DMS53 (cell line): ENCODE measurements at places on chromosomes 5 and 9.

DNA sequence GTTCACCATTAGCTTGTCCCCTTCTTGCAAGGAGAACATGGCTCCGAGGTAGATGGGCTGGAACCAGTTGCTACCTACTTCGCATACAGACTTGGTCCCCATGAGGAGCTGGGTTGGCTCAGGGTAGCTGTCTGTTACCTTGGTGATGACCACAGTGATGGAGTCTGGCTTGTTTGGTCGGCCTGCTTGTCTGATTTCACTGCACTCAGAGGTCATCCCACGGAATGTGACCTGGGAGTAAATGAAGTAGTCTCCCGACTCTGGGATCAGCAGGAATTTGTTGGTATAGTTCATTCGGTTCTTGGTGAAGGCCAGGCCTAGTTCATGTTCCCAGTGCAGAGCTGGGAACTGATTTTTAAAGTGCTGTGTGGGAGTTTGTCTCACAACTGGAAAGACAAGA lies 15.3 kb downstream of the TNFSF15 start:
- no peak for DNase-seq

DNA sequence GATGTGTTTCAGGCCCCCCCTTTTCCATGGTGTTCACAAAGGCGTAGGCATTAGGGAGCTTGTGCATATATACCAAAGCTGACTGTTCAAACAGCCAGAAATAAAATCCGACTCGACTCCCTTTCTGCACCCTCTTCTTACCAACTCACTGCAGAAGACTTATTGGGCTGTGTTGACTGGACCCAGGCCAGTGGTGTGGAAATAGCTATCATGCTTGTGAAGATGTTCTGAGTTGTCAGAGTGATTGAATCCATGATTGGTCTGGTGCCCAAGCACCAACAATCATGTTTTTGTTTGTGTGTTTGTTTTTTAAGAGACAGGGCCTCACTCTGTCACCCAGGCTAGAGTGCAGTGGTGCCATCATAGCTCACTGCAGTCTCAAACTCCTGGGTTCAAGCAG lies 21.6 kb downstream of the TJP2 start:
- DNase-seq = no peak

GRCh38 chr5:169628892-169629291 lies 8.2 kb upstream of the DOCK2 start:
- no peak for DNase-seq

GRCh38 chr9:125638239-125639045 lies 68.6 kb downstream of the MAPKAP1 start:
- DNase-seq = no peak

- no peak for DNase-seq
Measured at GRCh38 chr5:37938861-37939260, 99.0 kb upstream of the GDNF start.

DNA sequence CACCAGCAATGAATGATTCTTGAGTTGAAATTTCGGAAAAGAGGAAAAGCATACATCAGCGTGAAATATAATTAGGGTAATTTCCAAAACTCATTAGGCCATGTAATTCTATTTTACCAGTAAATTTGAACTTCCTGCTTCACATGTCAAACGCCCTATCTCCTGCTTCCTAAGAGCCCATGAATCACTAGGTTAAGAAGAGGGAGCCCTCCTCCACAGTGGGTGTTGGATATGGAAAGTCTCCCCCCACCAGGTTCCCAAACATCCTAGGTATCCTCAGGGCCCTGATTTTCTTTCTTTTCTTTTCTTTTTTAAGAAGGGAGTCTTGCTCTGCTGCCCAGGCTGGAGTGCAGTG lies 115.2 kb downstream of the SUSD1 start:
- no peak for DNase-seq

DNA sequence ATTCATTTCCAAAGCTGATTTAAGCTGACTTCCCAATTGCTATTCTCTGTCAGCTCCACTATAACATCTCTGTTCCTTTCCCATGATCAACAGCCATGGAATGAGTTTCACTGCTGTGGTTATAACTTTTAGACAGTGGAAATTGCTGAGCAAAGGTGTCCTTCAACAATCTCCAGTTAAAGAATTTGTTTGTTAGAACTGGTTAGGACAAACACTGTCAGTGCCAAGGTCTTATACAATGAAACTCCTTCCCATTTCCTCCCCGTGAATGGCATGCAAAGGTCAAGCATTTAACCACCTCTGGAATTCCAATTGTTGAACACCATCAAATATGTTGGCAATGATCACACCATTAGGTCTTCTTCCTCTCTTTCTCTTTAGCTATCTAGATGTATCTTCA lies 45.7 kb upstream of the GHR start:
- no peak for DNase-seq

GRCh38 chr9:20524776-20525175 lies 97.5 kb downstream of the MLLT3 start:
- DNase-seq = peak; percentile 13

GRCh38 chr5:671459-672328 lies 21.5 kb downstream of the TPPP start:
- peak; percentile 93 for DNase-seq

GRCh38 chr9:117135501-117136098 lies 279.3 kb downstream of the ASTN2 start:
- DNase-seq = no peak

DNA sequence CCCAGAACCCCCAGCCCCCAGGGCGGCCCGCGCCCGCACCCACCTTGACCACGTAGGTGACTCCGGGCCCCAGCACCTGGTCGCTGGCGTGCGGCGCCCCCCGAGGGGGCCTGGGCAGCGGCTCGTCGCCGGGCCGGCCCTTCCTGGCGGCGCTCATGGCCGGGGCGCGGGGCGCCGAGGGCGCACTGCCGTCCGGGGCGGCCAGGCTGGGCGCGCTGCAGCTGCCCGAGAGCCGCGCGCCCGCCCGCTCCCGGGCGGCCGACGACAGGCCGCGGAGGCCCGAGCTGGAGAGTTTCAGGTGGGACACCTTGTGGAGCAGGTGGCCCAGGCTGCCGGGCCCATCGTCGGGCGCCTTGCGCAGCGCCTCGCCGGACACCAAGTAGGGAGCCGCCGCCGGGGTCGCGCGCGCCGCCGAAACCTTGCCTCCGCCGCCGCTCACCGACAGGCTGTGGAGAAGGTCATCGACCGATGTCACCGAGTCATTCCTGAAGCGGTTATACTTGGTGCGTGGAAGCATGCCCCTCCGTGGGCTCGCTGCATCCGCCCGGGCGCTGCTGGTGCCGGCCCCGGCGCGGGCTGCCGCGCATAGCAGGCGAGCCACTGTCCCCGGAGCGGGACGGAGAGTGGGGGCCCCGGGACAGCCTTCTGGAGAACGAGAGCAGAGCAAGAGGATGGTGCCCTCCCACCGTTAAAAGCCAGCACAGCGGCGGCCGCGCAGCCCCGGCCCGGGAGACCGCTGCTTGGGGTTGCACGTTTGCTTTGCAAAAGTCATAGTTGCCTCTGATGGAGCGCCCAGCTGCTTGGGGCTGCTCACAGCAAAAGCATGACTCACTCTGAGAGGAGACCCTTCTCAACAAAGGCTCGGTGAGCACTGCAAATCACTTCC lies at the start of gene SHC3:
Gene SHC3 (minus strand): TSS at position 875 of the 886 bp plus-strand sequence. CDS start 358 bp downstream, at position 517.
- DNase-seq = no peak

DNA sequence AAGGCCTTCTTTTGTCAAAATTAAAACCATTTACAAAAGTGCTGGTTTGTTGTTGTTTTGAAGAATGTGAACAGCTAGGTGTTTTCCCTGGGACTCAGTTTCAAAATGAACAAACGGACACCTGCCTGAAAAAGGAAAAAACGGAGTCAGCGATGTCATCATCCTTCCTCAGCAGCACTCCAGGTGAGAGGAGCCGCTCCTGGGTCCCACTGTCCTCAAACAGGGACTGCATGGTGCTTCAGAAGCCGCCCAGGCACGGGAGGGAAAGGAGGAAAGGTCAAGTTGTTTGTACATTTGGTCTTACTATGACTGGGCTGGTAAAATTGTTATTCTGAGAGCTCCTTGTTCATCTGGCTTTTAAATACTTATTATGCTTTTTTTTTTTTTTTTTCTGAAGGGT lies 69.0 kb upstream of the ZSWIM6 start:
- DNase-seq = peak; percentile 61

- DNase-seq = peak; percentile 70
Measured at GRCh38 chr5:115309751-115310370, 13.4 kb upstream of the CCDC112 start.

DNA sequence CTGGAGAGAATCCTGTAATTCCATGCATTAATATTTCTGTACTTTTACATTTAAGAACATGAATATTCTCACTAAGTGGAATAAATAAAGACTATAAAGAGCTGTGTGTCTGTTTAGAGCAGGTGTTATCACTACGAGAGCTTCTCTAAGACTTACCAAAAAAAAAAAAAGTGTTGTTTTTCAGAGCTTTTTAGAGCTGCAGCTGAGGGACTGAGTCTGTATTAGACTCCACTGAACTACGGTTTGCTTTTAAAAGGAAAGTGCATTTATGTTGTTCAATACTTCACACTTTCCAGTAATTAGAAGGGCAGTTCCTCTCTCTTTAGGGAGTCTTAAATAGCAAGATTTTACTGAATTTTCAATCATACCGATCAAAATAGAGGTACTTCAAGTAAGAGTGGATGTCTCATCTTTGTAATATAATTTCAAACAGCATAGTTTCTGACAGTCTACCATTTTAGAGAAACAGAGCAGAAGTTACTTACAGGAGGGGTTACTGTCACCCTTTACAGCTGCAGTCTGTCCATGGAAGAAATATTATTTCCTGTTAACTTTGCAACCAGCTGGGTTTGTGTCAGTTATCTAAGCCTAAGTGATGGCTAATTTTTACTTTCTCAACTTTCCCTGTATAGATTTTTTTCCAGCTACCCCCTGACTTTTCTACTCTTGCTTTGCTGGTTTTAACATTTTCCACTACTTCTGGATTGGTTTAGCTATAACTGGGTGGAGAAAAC lies 2.4 kb downstream of the SYK start:
- peak; percentile 23 for DNase-seq

DNA sequence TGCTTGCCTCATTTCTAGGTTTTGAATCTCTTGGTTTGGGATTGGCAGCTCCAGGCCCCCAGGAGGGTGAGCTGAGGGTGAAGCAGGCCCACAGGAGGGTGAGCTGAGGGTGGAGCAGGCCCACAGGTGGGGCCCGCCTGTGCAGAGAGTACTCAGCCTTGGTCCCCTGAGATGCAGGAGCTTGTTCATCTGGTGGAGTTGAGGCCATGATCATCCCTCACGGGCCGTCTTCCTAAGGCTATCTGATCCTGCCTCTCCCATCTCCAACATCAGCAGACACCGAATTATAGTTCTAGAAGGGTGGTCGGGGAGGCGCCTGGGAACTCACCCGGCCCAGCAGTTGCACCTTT lies 131.7 kb upstream of the PHYKPL start:
- no peak for DNase-seq

GRCh38 chr9:132199056-132199455 lies 37.2 kb downstream of the NTNG2 start:
- no peak for DNase-seq

DNA sequence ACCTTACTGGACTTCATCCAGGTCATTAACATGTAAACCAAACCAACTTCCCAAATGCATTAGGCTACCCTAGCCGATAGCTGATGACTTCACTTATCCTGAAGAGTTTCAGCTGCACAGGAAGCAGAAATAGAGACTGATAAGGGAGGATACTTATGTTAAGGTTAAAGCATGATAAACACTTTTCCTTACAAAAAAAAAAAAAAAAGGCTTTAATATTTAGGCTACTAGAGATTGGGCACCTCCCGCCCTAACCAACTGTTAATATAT lies 1.6 kb upstream of the MEF2C start:
- peak; percentile 39 for DNase-seq

DNA sequence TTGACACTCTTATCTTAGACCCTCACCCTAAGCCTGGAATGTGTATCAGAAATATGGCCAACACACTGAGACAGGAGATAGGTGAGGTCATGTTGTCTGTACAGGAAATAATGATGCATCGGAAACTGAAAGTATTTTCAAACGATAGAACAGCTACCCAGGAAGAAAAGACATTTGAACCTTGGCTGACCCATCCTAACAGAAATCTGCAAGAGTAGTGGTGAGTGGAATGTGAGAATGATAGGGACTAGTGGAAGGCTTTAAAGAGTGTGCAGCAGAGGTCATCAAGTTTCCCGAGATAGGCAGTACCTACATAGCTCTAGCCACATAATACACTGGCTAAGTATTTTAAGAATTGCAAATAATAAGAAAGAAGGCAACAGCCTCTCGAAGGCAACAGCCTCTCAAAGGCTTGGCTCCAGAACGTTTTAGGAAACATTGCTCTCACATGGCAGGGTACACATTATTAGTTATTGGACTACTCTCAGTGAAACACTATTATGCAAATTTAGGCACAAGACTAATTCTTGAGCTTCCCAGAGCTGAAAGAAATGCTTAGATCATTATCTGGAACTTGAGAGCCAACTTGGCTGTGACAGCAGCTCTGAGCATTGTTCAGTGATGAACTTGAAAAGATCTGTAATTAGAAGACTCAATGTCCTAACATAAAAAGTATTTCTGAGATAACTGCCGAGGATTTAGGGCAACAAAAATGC lies 133.1 kb upstream of the FBXL7 start:
- DNase-seq = no peak

- DNase-seq = no peak
Measured at GRCh38 chr5:955886-956761, 52.5 kb upstream of the NKD2 start.

- no peak for DNase-seq
Measured at GRCh38 chr5:39779831-39780230, 355.1 kb upstream of the DAB2 start.

GRCh38 chr9:91291866-91292265 lies 69.9 kb downstream of the AUH start:
- DNase-seq = no peak

- no peak for DNase-seq
Measured at GRCh38 chr9:75826314-75826713, 64.2 kb upstream of the PCSK5 start.

- DNase-seq = no peak
Measured at GRCh38 chr5:142621227-142621626, 64.7 kb downstream of the FGF1 start.

GRCh38 chr5:78618303-78618702 lies 30.3 kb downstream of the LHFPL2 start:
- no peak for DNase-seq

GRCh38 chr5:109177782-109178181 lies 232.0 kb downstream of the PJA2 start:
- DNase-seq = no peak

DNA sequence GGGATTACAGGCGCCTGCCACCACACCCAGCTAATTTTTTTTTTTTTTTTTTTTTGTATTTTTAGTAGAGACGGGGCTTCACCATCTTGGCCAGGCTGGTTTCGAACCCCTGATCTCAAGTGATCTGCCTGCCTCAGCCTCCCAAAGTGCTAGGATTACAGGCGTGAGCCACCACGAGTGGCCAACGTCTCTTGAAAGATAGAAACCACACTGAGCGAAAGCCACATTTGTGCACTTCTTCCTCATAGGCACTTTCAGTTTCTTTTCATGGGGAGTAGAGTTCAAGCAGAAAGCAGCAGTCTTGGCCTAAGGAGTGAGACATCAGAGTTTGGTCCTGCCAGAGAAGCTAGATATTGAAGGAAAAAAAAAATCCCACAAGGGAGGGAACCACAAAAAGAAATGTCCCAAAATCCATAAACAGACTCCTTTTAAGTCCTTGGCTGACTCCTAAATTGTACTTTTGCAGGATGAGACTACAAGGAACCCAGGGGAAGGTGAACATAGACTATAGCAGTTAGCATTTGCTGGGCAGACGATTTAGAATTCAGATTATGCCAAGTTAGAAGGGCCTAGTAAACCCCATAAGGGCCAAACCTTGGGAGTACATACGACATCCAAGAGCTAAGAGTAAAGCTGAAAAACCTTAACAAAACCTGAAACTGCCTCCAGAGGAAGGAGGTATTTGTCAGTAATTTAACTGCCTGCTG lies 43.9 kb upstream of the GLIPR2 start:
- no peak for DNase-seq
